Choroid plexus epithelial cell (primary cell): ENCODE measurements at places on chromosomes 12 and 14.

GRCh38 chr12:62519043-62519442 is 52.4 kb downstream of the MON2 start:
- DNase-seq = no peak

DNA sequence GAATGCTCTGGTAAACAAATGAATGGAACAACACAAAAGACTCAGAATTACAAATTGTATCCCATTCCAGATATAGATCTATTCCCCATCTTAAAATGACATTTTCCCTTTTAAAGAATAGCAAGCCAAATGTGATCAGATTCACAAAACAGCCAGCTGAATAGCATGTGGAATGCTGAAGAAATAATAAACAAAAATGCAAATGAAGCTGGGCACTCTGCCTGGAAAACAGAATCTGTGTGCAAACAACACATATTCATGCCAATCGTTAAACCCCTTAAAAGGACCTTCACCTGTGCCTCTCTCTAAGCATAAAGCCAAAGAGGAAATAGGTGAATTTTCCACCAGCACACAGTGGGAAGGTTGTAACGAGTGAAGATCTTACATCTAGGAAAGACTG is 67.9 kb upstream of the PDZRN4 start:
- DNase-seq = no peak

DNA sequence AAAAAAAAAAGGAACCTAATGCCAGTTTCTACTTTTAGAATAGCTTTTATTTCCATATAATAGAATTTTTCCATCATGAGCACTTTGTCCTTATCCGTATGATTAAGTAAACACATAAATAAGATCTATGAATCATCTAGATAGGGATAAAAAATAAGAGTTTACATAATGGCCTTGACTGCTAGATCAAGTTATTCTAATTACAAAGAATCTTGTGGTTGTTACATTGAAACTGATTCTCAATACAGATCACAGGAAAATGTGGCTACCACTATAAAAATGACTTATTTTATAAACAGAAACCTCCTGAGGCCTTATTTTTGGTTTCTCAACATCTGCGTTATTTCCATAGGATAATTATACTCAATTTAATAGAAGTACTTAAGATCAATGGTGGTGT is 34.4 kb upstream of the NDUFA12 start:
- DNase-seq = no peak

GRCh38 chr14:47483449-47483848 is 192.0 kb downstream of the MDGA2 start:
- DNase-seq = no peak

- peak; percentile 8 for DNase-seq
These were observed 870 bp downstream of the BMAL2 start for GRCh38 chr12:27333403-27334009.

- peak; percentile 93 for DNase-seq
These were observed at the start of gene BICD1 for GRCh38 chr12:32106517-32107358. Gene BICD1, plus strand, starts transcription at chr12:32106847. Its CDS starts 485 bp downstream, at chr12:32107332.
